ENCODE measurements at places on chromosomes 1 and 21.

- DNase-seq: no peak
Observed at GRCh38 chr1:203380420-203381150, 29.7 kb upstream of the FMOD start.

- DNase-seq: no peak
Observed at GRCh38 chr1:208256556-208256955, 12.4 kb upstream of the PLXNA2 start.

DNA sequence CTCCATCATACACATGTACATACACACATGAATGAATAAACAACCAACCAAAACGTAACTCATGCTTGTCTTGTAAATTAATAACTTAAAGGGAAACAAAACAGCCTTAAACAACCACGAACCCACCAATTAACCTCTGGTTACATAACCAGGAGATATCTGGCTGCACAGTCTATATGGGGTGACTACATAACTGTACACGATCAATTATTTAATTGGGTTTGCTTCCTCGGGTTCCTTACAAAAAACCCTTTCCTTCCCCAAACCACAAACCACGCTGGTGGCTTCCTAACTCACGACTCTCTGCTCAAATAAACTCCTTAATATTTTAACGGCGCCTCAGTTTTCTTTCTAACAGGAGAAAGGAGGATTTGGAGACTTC, 744 bp downstream of the ZNF670 start:
- no peak for DNase-seq

DNA sequence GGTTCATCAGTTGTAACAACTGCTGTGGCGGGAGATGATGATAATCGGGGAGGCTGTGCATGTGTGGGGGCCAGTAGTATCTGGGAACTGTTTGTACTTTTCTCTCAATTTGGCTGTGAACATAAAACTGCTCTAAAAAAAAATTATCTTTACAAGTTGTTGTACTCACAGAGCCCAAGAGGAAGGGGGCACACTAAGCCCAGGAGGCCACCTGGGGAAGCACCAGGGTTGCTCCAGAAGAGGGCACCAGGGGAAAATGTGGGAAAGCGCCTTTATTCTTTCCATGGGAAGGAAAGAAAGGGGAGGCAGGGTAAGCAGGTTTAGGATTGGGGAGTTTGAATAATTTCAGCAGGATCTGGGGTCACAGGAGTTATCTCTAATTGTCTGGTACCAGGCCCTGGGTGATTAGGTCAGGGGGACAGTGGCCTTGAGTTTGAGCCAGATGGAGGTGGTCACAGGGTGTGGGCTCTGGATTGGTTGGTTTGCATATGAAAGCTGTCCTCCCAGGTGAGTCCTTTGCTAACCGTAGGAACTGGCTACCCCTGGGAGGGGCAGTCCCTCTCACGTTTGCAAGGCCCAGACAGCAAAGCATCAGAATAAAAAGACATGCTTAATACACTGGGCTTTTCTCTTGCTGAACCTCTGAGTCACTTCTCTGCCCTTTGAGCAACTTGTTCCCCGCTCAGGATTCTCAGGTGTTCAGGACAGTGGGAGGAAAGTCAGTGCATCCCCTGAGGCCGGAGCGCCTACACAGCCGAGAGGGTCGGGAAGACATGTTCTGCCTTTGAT, 11.2 kb downstream of the MYOC start:
- no peak for DNase-seq

- no peak for DNase-seq
Observed at GRCh38 chr1:46580140-46580903, 23.7 kb downstream of the MKNK1 start.
